ENCODE measurements at places on chromosomes 16 and 17.
A peak's percentile ranks its signal among the peaks of the same experiment; 100 is the strongest.

DNA sequence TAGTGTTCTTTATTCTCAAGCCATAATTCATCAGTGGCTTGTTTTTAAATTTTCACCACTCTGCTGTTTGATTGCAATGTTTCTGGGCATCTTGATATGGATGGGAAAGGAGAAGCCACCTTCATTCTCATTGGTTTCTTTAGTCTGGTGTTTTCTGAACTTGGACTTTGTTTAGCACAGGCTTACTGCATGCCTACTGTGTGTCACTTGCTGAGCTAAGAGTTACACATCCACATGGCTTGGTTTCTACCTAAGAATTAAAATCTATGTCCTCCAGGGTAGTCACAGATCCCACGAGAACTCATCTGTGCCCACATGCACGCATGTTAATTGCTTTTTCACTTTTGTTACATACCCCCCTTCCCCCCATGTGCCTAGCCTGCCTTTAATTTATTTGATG, 4.6 kb downstream of the CMIP start:
- DNase-seq: no peak

DNA sequence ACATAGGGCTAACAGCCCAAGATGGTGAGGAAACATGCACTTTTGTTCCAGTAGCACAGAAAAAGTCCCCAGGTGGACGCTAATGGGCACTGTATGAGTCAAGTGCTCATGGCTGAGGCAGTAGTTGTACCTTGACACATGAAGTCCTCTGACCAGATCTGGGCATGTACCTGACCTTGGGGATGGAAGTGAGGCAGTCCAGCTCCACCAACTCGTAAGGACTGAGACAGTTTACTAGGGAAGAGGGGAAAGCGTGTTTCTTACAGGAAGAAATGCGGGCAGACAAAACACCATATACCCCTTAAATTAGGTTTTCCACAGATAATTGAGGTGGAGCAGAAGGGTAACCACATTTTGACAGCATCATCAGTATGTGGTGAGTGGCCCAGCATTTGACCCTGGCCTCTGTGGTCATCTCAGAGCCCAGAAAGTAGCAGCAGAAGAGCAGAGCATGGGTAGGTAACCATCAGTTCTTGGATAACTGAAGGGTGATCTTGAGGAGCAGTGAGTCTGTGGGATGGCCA, 32.4 kb upstream of the METTL9 start:
- no peak for DNase-seq

DNA sequence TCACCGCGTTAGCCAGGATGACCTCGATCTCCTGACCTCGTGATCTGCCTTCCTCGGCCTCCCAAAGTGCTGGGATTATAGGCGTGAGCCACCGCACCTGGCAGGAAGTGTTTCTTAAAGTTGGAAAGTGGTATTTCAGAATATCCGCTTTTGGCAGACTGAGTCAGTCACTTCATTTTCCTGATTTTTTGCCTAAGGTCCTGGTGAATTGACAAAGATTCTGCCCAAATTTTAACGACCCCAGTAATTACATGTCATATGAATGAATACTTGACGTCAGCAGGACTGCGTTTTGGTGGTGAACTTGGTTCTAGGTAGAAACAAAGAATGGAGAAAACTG, 4.5 kb upstream of the BRCA1 start:
- no peak for DNase-seq

DNA sequence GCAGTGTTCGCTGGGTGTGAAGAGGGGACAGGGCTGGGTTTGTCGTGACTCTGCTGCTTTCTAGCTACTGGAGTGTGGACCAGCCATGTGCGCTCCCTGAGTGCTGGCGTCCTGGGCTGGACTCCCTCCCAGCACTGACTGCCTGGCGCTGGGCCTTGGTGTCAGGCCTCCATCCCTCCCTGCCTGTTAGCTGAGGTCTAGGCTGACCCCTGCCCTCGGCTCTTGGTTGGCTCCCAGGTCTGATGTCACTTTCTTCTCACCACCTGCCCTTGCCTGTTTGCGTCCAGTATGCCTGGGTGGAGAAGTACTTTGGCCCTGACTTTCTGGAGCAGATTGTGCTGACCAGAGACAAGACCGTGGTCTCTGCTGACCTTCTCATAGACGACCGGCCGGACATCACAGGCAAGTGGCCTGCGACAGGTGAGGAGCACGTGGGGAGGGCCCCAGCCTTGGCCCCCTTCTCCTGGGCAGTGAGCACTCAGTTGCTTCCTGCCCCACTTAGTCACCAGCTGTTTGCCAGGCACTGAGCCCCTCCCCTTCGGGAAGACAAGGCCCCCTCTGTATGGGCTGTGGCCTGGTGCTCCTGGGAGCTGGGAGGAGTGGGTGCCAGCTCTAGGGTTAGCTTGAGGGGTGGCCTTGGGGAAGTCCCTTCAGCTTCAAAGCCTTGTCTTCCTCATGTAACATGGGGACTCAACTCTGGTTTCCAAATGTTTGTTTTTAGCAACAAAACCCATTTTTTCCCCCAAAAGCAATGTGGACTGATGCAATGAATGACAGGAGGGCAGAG, 41.5 kb downstream of the NT5M start:
- DNase-seq: no peak

DNA sequence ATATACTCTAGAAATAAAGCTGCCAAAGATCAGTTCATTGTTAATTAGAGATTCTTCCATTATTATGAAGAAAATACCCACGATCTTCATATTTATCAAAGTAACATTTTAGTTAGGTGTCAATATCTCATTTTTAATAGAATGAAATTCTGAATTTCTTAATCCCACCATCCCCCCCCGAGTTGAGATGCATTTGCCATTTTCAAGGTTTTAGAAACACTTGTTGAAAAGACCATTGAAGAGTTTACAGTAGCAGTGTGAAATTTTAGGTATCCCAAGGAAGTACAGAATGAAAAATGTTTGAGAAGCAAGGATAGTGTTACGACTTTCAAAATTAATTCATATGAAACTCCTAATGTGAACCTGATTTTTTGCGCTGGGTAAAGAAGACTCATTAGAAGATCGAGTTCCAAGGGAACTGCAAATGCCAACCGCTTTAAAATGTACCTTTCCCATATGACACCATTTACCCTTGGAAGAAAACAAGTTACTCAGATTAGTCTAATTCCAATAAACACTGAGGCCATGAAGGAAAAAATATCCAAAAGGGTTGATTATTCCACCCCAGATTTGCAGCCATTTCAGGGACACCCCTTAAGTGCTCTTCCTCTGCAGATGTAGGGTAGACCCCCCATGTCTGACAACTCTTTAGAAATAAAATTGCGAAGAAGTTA, 731 bp downstream of the IKZF3 start:
- no peak for DNase-seq

GRCh38 chr17:15981646-15982580, 17.6 kb downstream of the ZSWIM7 start:
- DNase-seq: no peak

- DNase-seq: no peak
Observed at GRCh38 chr17:48503747-48504146, 27.1 kb downstream of the HOXB1 start.

- no peak for DNase-seq
Observed at GRCh38 chr17:41998497-41998896, 18.7 kb downstream of the DNAJC7 start.

GRCh38 chr16:47069313-47069712, 74.4 kb downstream of the NETO2 start:
- DNase-seq: no peak

GRCh38 chr17:77819497-77819896, 139.0 kb upstream of the TNRC6C start:
- no peak for DNase-seq

- no peak for DNase-seq
Observed at GRCh38 chr17:59666235-59666634, 41.0 kb downstream of the PTRH2 start.

DNA sequence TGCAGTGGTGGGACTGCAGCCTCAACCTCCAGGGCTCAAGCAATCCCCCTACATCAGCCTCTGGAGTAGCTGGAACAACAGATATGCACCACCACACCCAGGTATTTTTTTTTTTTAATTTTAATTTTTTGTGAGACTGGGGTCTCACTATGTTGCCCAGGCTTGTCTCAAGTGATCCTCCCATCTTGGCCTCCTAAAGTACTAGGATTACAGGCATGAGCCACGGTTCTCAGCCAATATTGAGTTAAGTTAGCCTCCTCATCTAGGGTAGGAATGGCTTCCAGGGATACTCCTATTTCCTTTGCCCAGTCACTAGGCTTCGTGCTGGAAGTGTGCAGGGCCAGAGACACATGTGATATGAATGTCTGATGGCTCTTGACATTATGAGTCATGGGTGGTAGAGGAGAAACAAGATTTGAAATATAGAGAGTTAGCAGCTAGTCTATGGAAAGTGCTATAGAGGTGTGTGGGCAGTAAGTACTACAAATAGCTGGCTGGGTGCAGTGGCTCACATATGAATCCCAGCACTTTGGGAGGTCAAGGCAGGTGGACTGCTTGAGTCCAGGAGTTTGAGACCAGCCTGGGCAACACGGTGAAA, 8.0 kb upstream of the HES7 start:
- DNase-seq: no peak

DNA sequence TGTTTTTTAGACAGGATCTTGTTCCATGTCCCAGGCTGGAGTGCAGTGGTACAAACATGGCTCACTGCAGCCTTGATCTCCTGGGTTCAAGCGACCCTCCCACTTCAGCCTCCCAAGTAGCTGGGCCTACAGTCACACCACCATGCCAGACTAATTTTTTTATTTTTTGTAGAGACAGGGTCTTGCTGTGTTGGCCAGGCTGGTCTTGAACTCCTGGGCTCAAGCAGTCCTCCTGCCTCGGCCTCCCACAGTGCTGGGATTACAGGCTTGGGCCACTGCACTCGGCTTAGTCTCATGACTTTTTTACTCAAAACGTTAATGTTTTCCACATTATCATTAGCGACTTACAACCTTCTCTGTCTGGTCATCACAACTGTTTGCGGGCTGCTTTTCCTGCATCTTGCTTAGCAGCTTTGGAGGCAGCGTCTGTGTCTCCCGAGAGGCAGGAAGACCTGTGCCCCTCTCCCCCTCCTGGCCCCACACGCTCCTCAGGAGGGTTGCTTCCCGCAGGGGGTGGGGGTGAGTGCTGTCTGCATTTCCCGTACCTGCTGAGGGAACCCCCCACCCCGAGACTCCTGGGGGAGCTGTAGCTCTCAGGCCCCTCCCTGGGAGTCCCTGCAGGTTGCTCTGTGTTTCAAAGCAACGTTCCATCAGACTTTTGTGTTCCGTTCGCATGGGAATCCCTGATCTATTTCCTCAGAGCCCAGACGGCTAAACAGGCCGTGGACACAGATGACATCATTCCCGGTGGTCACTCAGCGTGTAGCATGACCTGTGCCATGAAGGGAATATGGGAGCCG, 52.6 kb downstream of the PGS1 start:
- no peak for DNase-seq

DNA sequence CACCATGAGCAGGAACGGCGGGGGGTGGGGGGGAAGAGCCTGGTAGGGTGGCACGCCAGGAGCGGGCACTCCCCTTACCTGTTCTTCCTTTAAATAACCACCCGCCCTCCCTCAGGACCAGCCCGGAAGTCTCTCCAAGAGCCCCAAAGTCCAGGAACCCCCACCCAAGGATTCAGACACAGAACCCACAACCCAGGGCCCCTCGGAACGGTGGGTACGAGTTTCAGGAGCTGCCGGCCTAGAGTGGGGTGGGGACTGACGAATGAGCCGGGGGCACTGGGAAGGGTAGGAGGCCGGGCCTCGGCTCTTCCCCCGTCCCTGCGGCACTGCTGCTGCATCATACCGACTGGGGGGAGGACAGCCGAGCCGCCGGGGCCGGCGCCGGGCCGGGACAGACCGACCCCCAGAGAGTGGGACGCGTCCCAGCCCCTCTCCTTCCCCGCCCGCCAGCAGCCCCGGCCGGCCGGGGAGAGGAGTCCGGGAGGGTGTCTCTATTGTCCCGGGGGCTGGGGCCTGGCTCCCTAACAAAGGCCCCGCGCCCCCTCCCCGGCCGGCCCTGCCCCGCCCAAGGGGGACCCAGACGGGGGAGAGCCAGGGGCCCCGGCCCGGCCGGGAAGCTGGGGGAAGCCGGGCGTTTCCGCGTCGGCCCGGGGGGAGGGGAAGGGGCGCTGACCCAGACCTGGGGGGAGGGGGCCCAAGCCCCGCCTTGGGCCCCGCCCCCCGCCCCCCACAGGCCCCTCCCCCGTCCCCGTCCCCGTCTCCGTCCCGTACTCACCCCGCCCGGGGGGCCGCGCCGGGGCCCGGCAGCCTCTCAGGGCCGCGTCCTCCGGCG, 747 bp downstream of the ATXN7L3 start:
- DNase-seq: peak; percentile 69

GRCh38 chr16:48526058-48526957, 83.7 kb downstream of the N4BP1 start:
- DNase-seq: peak; percentile 65

DNA sequence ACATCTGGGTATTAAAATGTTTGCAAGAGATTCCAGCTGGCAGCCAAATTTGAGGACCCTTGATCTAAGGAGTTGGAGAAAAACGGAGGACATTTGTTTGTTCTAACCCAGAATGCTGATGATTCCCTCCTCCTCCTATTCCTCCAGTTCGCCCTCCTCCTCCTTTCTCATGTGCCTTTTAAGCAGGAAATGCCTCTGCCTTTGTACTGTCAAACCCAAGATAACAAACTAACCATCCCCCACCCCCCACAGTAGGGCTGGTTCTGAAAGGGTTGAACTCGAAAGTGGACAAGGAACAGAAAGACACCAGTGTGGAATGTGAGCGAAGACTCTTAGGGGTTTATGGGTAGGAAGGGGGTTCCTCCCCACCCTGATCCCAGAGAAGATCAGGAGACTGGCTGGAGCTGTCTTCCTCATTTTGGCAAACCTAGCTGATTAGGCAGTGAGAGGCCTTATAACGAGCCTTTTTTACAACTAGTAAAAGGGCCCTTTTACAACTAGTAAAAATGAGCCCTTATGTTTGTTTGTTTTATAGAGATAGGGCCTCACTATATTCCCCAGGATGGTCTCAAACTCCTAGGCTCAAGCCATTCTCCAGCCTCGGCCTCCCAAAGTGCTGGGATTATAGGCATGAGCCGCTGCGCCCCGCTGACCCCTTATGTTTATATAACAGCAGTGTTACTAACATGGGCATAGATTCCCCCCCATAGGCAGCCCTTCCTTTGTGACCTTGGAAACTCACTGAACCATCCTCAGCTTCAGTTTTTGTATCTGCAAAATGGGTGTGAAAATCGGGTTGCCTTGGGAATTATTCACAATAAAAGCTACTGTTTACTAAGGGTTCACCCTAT, 975 bp downstream of the CHD9 start:
- peak; percentile 17 for DNase-seq

DNA sequence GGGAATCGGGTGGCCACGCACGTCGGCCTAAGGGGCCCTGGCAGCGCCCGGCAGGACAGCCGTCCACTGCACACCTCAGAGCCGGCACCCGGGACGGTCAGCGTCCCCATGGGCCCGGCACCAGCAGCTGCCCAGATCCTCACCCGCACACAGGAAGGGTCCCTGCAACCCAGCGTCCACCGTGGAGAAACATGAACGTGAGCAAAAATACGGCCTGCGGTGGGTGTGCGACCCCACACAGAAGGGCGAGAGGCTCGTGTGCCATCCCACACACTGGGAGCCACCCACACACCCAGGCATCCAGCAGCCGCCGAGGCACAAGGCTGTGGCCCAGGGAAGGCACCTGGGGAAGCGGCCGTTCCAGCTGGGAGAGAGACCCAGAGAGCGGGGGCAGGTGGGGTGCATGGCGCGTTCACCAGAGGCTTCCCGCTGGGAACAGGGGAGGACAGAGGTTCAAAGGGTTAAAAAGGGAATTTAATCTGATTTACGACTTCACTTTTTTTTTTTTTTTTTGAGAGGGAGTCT, 6.4 kb downstream of the PIEZO1 start:
- DNase-seq: no peak

Data from activated CD4-positive, alpha-beta memory T cell treated with anti-CD3 and anti-CD28 coated beads for 36 hours (primary cell).